Lower lobe of right lung (tissue), 2 donors: ENCODE measurements at places on chromosomes 4 and X. TPM values are rescaled to one million over a fixed set of nuclear protein-coding genes. Genes with fewer than 3 reads are reported as not detected.

Gene CCDC110
- 0.44 TPM for total RNA-seq

DNA sequence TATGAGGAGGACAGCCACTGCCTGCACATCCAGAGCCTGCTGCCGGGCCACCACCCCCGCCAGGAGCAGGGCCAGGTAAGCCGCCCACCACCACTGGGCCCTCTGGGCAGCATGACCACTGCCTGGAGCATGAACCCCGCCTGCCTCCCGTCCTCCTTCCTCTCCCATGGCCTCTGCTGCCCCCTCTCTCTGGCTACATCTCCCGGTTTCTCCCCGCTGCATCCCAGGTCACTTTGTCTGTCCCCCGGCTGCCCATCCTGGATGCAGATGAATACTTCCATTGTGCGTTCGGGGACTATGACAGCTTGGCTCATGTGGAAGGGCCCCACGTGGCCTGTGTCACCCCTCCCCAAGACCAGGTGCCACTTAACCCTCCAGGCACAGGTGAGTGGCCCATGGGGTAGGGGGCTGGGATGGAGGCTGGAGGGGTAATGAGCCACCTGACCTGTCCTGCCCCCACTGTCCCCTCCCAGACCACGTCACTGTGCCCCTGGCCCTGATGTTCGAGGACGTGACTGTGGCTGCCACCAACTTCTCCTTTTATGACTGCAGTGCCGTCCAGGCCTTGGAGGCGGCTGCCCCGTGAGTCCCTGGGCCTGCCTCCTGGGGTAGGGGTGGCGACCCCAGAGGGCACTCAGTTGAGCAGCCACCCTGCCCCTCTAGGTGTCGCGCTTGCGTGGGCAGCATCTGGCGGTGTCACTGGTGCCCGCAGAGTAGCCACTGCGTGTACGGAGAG lies 6.0 kb downstream of the PLXNB3 start:
- H3K36me3 ChIP-seq = no peaks in the 10 kb centered on the region
- H3K27me3 ChIP-seq = no peaks in the 10 kb centered on the region
- no peaks in the 10 kb centered on the region for H3K4me1 ChIP-seq
- no peak overlapping the region for H3K27ac ChIP-seq
- no peak overlapping the region for H3K4me3 ChIP-seq

DNA sequence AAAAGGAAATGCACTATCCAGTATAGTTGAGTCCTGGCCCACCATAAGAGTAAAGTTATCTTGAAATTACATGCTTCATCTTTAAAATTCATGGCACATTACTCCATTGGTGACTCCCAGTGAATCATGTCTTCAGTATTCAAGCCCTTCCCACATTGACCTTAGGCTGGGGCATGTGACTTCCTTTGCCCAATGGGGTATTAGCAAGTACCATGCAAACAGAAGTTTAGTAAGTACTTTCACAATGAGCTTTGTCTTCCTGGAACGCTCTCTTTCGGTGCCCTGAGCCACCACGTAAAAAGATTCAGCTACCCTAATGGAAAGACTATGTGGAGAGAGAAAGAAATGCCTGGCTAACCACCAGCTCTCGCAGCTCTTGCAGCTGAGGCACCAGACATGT lies 235.4 kb downstream of the HNRNPD start:
- no peaks in the 10 kb centered on the region for H3K4me1 ChIP-seq
- H3K36me3 ChIP-seq = no peaks in the 10 kb centered on the region
- H3K4me3 ChIP-seq = no peak overlapping the region
- no peak for DNase-seq
- H3K27ac ChIP-seq = no peak overlapping the region
- H3K27me3 ChIP-seq = no peaks in the 10 kb centered on the region

Gene PDK3
- total RNA-seq = 22.3 TPM

Gene SOWAHD
- total RNA-seq = 9.6 TPM
